Activated CD4-positive, alpha-beta T cell treated with anti-CD3 and anti-CD28 coated beads, Interleukin-2, amount 10 ng/mL, durations not matched to agents 7 days and 5 days (primary cell): ENCODE measurements at places on chromosomes 13 and 19. TPM values are rescaled to one million over a fixed set of nuclear protein-coding genes. Genes with fewer than 3 reads are reported as not detected.

The SIGLECL1 gene
- total RNA-seq = not detected

The CFAP97D2 gene
- not detected for total RNA-seq

The LYPD5 gene
- 0.79 TPM for total RNA-seq

The JSRP1 gene
- total RNA-seq = not detected

The CD70 gene
- 12.6 TPM for total RNA-seq

The ZSWIM4 gene
- 6.0 TPM for total RNA-seq

The TYROBP gene
- not detected for total RNA-seq

The CBLC gene
- total RNA-seq = not detected

GRCh38 chr13:101530293-101530692, 77.8 kb downstream of the ITGBL1 start:
- no peak for DNase-seq

DNA sequence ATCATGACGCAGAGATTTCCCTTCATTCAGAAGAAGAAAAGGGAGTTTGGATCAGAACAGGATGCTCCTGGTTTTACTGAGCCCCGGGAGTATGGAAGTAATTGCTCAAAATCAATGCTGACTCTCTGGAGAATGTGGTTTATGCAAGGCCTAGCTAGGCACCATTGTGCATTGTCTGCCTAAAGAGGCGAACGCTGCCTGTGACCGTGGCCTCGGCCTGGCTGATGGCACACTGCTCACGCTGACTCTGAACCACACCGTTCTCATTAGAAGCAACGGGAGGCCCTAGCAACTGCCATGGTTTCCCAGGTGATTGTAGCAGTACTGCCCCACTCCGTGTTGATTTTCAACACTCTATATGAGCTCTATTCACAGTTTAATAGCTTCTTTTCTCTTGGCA, 41.7 kb upstream of the UBL3 start:
- no peak for DNase-seq

GRCh38 chr19:46000491-46001246, 5.4 kb downstream of the CCDC61 start:
- DNase-seq = peak; percentile 79

GRCh38 chr13:46797501-46798237, 708 bp upstream of the ESD start:
- no peak for DNase-seq

DNA sequence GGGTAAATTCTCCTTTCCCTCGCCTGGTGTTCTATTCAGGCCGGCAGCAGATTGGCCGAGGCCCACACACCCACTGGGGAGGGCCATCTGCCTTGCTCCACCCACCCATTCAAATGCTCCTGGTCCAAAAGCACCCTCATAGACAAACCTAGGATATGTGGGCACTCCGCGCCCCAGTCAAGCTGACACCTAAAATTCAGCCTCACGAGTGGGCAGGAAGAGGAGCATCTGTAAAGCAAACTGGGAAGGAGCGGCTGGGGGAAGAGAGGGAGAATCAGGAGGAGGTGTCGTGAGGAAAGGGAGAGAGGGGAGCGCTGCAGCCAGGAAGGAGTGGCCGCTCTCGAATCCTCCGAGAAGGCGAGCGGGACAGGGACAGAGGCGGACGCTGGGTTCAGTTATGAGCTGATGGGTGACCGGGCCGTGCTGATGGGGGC, 136.9 kb downstream of the USP12 start:
- no peak for DNase-seq

- DNase-seq = peak; percentile 5
Observed at GRCh38 chr13:99379856-99380801, 72.9 kb upstream of the GPR183 start.

DNA sequence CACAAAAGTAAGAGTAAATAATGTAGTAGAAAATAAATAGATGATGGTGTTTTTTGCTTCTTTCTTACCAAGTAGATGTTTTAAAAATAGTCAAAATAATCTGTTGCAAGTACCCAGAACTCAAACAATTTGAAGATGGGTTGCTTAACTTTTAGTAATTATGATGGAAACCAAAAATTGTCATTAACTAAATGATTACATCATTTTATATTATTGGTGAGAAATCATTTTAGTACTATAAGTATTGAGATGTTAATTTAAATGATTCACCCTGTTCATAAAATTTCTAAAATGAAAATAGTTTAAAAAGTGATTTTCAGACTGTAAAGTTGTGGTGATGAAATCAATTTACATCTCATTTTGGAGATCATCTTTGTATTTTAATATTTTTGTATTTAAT, 404.5 kb downstream of the GPC5 start:
- no peak for DNase-seq

DNA sequence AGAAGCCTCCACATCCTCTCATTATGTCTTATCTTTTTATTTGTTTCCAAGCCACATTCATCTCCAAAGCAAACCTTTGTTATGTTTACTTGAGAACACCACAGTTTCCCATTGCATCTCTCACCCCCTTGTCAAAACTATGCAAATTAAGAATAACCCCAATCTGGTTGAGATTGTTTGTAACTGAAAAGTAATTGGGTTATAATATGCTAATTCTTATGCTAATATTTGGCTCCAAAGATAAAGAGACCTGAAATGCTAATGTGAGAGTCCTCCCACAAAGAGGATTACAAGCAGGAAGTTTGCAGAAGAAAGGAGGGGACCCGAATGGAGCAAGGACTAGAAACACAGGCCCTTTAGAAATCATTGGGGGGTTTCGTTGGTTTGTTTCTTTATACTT, 92.9 kb upstream of the UBL3 start:
- no peak for DNase-seq

- DNase-seq = no peak
Observed at GRCh38 chr19:56084835-56085536, 36.1 kb downstream of the ZNF787 start.

GRCh38 chr13:103134271-103134670, 68.1 kb upstream of the SLC10A2 start:
- DNase-seq = no peak

GRCh38 chr19:39834287-39834841, 402 bp upstream of the DYRK1B start:
- DNase-seq = no peak

DNA sequence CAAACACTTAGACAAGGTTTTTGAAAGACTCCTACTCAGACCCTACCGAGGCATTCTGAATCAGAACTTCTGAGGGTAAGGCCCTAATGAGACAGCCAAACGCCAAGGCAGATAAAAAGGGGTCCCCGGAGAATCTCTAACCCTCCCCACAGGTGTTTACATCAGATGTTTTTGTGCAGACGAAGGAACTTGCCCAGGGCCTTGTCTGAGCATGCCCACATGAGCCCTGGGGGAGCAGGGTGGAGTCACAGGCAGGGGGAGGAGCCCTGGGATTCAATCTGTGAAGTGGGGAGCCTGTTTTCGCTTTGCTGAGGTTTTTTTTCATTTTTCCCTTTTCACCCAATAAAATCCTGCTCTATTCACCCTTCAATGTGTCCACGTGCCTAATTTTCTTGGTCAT, 61.6 kb upstream of the MED4 start:
- DNase-seq = peak; percentile 76

GRCh38 chr19:48798937-48799336, 11.9 kb downstream of the BCAT2 start:
- DNase-seq = no peak

DNA sequence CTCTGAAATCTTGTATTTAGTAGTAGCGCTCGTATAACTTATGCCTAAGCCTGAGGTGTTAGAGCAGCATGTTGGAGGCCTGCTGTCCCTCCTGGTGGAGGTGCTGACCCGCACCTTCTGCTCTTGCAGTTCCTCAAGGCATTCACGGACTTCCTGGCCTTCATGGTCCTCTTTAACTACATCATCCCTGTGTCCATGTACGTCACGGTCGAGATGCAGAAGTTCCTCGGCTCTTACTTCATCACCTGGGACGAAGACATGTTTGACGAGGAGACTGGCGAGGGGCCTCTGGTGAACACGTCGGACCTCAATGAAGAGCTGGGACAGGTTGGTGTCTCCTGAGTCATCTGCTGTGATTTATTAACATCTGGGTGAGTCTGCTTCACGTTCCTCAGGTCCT, 136.7 kb downstream of the ATP11A start:
- DNase-seq = no peak

DNA sequence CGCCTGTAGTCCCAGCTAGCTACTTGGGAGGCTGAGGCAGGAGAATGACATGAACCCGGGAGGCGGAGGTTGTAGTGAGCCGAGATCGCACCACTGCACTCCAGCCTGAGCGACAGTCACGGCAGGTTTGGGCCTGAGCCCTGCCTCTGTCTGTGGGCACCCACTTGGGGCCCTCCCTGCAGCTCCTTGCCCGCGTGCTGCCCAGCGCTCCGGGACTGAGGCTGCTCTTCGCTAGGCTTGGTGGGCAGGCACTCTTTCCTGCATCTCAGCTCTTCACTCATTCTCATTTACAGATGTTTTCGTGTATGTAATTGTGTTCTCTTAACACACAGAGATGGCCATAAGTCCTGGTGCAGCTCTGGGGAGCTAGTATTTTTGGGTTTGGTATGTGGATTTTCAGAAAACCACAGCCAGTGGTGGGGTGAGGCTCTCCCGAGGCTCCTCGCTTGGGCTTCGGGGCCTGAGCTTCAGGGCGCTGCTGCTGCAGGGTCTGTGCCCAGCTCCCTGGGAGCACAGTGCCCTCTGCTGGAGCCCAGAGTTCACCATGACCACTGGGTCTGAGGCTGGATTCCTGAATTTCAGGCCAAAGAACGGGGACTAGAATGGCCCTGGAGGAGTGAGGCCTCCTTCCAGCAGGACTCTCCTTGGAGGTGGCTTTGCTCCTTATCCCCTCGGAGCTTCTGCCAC, 15.2 kb downstream of the UPF1 start:
- DNase-seq = peak; percentile 71

DNA sequence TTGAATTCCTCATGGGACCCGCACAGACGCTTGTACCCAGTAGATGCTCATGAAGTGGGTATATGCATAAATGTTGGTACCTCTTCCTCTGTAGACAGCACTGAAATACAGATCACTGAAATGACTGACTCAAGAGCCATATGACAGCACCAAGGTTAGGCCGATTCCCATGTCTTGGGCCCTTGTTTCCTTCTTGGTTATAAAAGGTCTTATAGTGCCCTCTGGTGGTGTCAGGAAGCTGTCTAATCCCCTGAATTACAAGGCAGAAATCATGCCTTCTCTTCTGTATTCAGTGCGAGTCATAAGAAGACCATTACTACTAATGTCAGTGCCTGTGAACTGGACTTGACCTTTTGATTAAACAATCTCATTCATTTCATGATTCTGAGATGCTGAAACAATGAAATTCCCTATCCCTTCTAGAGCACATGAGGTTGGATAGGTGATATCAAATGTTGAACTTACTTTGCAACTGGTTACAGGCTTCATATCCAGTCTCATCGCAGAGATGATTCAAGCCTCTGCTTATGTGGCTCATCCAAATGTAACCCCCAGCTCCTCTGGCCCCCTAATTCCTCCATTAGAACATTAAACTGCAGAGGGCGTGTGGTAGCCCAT, 59.7 kb downstream of the SPATA13 start:
- peak; percentile 77 for DNase-seq

DNA sequence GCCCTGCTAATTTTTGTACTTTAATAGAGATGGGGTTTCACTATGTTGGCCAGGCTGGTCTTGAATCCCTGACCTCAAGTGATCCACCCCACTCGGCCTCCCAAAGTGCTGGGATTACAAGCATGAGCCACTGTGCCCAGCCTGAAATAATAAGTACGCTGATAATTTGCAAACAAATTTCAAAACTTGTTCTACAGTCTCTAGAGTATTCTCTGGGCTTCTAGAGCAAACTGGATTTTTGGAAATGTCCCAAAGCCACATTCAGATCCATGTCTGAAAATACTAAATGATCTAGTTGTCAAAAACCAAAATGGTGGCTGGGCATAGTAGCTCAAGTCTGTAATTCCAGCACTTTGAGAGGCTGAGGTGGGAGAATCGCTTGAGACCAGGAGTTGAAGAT, 39.9 kb upstream of the PSPC1 start:
- no peak for DNase-seq
